SJCRH30 (cell line): ENCODE measurements at places on chromosomes 2 and 18.

- H3K27ac ChIP-seq, result no peak overlapping the region
- no peak overlapping the region for H3K4me3 ChIP-seq
- DNase-seq, result no peak
- no peaks in the 10 kb centered on the region for H3K27me3 ChIP-seq
Observed at GRCh38 chr2:191176305-191176704, 25.5 kb upstream of the STAT4 start.

GRCh38 chr18:841647-842370, 29.8 kb upstream of the YES1 start:
- H3K36me3 ChIP-seq, result no peaks in the 10 kb centered on the region
- H3K4me3 ChIP-seq, result no peak overlapping the region
- H3K27me3 ChIP-seq, result no peaks in the 10 kb centered on the region
- no peak overlapping the region for H3K27ac ChIP-seq

- H3K4me3 ChIP-seq, result no peak overlapping the region
- H3K36me3 ChIP-seq, result no peaks in the 10 kb centered on the region
- H3K4me1 ChIP-seq, result no peaks in the 10 kb centered on the region; the same call in none of the 2 replicates
- no peak for DNase-seq
Observed at GRCh38 chr2:219272356-219272755, 6.8 kb upstream of the DNAJB2 start.

GRCh38 chr2:55856936-55857335, 66.6 kb downstream of the EFEMP1 start:
- H3K4me1 ChIP-seq, result no peaks in the 10 kb centered on the region
- no peaks in the 10 kb centered on the region for H3K36me3 ChIP-seq
- H3K27me3 ChIP-seq, result no peaks in the 10 kb centered on the region; the same call in 1 of the 2 replicates
- no peak overlapping the region for H3K4me3 ChIP-seq
- no peak for DNase-seq
- H3K27ac ChIP-seq, result no peak overlapping the region

GRCh38 chr2:24875901-24876300, 44.1 kb downstream of the ADCY3 start:
- no peaks in the 10 kb centered on the region for H3K4me1 ChIP-seq
- no peaks in the 10 kb centered on the region for H3K27me3 ChIP-seq
- H3K4me3 ChIP-seq, result no peak overlapping the region
- no peak overlapping the region for H3K27ac ChIP-seq

- H3K27ac ChIP-seq, result no peak overlapping the region
- H3K27me3 ChIP-seq, result no peaks in the 10 kb centered on the region
- H3K4me3 ChIP-seq, result no peak overlapping the region
- no peaks in the 10 kb centered on the region for H3K4me1 ChIP-seq
- DNase-seq, result no peak
Observed at GRCh38 chr18:47441914-47442313, 190.5 kb upstream of the SKOR2 start.

DNA sequence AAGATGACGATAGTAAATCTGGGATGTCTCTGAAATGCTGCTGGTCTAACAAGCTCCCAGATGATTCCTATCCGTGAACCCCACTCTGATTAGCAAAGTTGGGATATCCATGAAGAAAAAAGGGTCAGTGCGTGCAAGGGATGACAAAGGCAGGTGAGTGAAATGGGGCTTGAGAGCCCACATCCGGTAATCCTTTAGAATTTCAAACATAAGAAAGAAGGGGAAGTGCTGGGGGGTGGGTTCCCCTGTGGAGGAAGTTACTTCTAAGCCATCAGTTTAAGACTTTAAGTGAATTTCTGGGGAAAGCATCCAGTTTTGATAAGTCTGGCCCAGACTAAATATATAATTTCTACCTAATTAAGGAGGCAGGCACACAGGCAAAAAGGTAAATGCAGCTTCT, 209.5 kb downstream of the DPP10 start:
- no peak for DNase-seq
- no peaks in the 10 kb centered on the region for H3K36me3 ChIP-seq
- H3K27me3 ChIP-seq, result no peaks in the 10 kb centered on the region; the same call in 1 of the 2 replicates
- no peak overlapping the region for H3K4me3 ChIP-seq
- no peak overlapping the region for H3K27ac ChIP-seq

DNA sequence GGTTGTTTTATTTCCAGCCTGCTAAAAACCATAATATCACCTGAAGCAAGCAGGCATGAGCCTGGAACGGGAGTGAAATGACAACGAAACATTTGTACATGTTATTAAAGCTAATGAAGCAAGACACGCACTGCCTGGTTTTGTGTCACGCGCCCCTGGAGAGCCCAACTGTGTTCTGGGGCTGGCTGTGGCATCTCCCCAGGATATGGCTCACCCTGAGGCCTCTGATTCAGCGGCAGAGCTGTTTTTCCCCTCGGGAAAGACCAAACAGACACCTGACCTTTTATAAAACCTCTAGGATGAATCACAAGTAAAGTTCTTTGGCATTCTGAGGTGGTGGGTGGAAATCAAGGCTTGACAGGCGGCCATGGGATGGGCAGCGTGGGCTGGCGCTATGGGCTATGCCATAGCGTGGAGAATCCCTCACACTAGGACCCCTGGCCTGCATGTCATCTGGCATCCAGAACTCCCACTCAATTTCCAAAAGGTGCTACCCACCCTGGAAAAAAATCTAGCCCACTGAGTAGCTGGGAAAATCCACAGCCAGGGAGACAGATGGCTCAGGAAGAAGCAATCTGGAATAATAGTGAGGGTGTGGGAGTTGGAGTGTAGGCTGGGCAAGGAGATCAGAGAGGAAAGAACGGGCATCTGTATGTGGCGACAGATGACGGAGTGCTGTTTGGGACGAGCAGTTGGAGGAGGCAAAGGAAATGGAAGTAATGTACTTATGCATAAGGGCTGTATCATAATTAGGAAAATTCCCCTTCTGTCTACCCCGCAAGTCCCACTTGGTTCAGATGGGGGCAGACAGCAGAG, 262.0 kb downstream of the AFF3 start:
- no peaks in the 10 kb centered on the region for H3K4me1 ChIP-seq
- peaks cover 11% of the 10 kb centered on the region; the same call in 1 of the 2 replicates for H3K27me3 ChIP-seq
- H3K36me3 ChIP-seq, result no peaks in the 10 kb centered on the region
- DNase-seq, result no peak
- no peak overlapping the region for H3K4me3 ChIP-seq

DNA sequence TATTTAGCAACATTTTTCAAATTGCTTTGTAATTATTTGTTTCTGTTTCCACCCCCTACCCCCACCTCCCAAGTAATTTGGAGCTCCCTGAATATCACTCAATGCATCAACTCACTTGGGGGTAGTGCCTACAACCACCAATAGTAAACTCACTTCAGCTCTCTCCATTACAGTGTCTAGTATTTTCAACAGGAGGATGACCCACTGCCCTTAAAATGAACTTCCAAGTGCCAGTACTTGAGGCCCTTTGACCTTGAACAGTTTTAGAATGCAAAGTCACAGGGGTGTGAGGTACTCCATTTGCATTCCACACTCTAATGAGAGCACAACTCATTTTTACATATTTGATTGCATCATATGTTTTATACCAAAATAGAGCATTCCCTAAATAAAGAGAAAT, 523.0 kb downstream of the ERBB4 start:
- no peaks in the 10 kb centered on the region for H3K27me3 ChIP-seq
- H3K27ac ChIP-seq, result no peak overlapping the region
- no peak overlapping the region for H3K4me3 ChIP-seq
- no peaks in the 10 kb centered on the region for H3K4me1 ChIP-seq

DNA sequence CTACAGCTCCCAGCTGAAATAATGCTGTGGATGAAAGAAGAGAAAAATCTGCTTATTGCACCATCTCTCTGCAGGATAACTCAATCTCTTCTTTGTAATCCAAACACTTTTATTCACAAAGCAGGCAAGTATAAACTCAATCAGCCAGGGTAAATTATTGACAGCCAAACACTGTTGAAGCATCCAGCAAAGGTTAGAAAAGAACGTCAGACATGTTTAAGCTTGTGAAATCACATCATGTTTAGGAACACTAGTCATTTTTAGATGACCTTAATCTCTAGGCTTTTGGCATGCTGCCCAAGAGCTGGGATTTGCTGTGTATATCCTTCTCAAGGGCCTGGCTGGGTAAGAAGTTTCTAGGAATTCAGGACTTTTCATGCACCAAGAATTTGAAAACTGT, 1148.1 kb upstream of the FANCL start:
- no peak overlapping the region for H3K27ac ChIP-seq
- H3K4me1 ChIP-seq, result no peaks in the 10 kb centered on the region
- H3K4me3 ChIP-seq, result no peak overlapping the region
- no peaks in the 10 kb centered on the region for H3K27me3 ChIP-seq
- no peaks in the 10 kb centered on the region for H3K36me3 ChIP-seq
- peak; percentile 5 for DNase-seq

DNA sequence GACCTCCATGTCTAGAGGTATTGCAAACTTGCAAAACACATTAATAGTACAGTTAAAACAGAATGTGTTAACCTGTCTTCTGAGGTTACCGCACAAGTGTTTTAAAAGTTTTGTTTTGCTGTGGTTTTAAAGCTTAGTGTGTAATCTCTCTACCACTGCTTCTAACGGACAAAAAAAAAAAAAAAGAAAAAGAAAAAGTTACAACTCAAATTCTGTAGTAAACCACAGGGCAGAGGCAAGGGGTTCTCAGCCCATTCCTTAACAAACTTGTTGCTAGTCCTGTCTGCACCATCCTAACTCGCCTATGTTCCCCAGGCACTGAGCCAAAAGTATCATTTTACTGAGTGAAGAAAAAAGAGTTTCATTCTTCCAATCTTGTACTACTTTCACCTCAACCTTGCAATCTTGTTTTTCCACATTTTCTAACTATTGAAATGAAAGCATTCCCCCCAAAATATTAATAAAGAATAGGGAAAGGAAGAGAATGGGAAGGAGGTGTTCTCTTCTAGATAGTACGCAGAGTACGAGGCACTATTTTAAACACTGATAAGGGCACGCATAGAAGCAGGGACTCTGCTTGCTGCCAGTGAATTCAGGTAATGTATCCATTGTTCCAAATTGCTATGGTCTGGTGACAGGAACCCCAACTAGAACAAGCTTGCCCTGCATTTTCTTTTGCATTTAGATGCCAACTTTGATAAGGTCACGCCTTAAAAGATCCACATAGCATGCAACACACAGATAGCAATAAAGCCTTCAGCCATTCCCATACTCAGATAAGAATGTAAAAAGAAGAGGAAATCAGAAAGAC, 47.1 kb downstream of the IKZF2 start:
- no peaks in the 10 kb centered on the region for H3K27me3 ChIP-seq
- H3K27ac ChIP-seq, result no peak overlapping the region

- H3K36me3 ChIP-seq, result no peaks in the 10 kb centered on the region
- DNase-seq, result peak; percentile 10
- H3K27me3 ChIP-seq, result no peaks in the 10 kb centered on the region
Observed at GRCh38 chr2:204545861-204546735, 823 bp downstream of the PARD3B start.
